ENCODE measurements at places on chromosomes 6 and 20.

DNA sequence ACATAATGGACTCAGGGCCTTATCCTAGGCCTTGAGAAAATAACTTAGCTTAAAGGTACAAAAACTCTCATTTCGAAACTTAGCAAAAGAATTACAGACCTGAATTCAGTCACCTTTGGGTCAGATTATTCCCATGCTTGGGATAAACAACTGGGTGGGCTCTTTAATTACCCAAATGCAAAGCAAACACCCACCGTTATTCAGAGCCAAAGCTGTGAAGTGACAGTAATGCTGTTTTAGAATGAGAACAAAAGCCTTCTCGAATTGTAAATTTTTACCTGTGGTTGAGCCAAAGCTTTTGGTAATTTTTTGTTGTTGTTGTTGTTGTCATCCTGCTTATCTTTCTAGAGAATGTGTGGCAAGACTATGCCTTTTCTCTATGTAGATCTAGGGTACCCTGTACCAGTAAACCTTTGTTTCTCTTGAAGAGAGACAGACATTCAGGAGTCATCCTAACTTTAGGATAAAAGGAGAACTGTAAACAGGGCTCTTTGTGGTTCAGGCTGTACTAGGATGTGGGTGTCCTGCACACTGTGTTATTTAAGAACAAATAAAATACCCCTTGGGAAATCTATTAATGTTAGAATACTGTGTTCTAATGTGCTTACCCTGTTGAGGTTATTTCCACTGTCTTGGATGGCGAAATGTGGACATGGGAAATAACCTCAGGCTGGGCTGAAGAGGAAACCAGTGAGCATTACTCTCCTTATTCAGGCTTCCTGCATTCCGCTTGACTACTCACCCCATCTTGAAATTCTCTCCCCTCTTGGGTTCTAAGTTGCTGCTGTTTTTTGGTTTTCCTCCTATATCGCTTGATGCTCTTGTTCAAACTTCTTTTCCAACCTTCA lies 480.7 kb downstream of the CD83 start:
- DNase-seq = no peak

DNA sequence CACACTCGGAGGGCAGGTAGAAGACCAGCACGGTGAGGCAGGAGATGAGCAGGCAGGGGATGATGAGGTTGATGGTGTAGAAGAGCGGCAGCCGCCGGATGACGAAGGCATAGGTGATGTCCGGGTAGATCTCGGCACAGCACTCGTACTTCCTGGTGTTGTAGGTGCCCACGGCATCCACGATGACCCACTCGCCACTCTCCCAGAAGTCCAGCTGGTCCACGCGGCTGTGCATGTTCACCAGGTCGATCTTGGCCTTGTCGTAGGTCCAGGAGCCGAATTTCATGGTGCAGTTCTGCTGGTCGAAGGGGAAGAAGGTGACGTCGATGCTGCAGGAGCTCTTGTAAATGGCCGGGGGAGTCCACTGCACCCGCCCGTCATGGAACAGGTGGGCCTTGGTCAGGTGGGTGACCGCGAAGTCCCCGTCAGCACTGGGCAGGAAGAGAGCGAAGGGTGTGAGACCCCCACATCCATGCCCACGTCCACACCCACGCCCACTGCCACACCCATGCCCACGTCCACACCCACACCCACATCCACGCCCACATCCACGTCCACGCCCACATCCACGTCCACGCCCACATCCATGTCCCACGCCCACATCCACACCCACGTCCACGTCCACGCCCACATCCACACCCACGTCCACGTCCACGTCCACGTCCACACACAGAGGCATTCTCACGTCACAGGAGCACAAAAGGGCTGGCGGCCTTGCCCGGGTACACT lies 10.4 kb downstream of the CHRNA4 start:
- no peak for DNase-seq

DNA sequence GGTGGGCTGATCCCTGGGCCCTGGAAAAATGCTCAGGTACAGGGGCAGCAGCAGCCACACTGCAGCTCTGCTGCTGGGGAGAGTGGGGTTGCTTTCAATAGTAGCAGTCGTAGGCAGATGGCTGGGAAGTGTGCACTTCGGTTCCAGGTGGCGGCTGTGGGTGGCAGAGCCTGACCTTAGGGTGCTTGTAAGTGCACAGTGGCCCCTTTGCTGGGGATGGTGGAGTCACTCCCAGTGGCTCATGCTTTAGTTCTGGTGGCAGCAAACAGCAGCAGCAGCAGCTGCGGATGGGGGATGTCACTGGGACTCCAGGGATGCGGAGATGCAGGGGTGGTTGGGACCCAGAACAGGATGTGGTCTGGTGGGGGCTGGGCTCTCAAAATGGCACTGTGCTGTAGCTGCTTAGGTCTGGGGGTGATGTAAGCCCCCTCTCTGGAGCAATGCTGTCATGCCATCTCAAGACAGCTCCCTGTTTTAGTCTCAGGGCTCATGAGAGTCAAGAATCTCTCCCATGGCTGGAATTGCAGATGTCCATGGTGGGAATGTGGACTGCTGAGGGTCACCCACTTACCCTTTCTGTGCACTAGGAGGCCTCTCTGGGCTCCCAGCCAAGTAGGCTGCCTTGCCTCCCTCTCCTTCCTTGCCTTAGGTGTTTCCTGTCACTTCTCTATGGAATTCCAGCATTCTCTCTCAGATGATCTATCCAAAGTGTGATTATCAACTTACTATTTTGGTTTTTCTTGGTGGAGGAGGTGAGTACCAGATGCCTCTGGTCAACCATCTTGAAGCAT lies 146.7 kb upstream of the SLC22A23 start:
- DNase-seq = no peak

GRCh38 chr6:116165596-116165995 lies 39.7 kb upstream of the COL10A1 start:
- DNase-seq = no peak

DNA sequence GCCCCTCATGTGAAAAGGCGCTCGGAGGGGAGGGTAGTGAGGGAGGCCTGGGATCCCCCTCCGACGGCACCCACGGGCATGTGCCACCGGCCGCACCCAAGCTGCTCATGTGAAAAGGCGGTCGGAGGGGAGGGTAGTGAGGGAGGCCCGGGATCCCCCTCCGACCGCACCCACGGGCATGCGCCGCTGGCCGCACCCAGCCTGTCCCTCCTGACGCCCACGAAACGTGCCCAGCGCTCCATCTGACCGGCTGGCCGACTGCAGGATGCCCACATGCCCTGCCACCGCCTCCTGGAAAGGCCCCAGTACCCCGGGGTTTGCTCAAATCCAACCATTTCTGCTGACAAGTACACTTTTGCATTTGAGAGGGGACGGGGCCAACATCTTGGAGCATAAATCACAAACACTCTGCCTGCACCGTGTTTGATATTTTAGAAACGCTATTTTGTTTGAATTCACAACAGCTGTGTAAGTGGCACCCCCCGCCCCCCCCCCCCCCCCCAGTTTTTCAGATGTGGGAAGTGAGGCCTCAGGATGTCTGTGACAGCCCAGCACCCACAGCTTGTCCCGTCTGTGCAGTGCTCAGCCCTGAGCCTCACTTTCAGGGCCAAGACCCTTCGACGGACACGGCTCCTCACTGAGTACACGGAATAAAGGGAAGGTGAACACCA lies 34.1 kb downstream of the SLC2A4RG start:
- DNase-seq = no peak

DNA sequence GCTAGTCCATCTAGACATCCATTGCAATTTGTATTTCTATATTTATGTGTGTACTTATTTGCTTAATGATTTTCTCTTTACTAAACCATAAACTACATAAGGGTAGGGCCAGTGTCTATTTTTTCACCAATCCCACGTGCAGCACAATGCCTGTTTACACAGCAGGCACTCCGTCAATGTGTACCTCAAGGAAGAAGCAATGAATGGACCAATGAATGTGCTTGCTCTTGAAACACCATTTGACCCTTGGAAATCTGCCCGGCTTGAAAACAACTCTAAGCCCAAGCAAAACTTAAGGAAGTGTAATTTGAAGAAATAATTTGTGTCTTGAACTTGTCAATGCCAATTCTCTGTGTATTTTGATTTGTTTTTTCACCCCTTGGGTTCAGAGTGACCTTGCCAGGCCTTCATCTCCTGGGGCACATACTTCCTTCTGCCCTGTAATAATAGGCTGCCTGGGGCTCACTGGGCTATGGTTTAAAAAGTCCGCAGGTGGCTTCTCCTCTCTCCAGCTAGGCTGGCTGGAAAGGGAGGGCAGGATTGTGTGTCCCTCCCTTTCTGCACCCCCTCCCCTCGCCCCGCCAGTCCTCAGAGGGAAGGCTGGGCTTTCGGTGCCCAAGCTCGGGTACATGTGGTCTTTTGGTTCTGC lies 140.8 kb upstream of the ARMC2 start:
- DNase-seq = no peak

GRCh38 chr6:110352563-110353262 lies 5.4 kb downstream of the METTL24 start:
- DNase-seq = no peak

- DNase-seq = no peak
These were observed 313.5 kb downstream of the RFPL4B start for GRCh38 chr6:112660626-112661025.

DNA sequence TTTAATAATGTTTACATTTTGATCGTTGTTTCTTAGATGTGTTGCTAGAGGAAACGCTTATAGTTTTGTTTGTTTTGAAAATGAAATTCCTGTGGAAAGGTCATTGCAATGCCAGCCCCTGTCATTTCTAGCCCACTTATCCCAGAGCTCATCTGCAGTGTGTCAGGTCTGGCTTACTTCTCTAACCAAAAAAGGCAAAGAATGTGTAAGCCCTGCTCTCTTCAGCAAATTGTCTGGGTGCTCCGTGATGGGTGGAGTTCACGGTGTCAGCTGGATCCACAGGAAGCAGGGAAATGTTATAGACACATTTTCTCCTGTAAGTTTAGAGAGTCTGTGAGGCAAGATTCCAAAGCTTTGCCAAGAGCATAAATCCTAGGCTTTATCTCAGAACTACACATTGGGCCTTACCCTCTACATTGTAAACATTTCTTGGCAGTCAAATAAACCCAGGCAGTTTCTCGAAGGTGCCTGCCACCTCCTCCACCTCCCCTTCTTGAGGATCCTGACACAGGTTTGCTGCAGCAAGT lies 50.9 kb downstream of the RPRD1B start:
- no peak for DNase-seq

GRCh38 chr6:77816766-77817270 lies 164.0 kb downstream of the MEI4 start:
- no peak for DNase-seq

- DNase-seq = no peak
These were observed 48.1 kb upstream of the MC3R start for GRCh38 chr20:56200456-56200855.

DNA sequence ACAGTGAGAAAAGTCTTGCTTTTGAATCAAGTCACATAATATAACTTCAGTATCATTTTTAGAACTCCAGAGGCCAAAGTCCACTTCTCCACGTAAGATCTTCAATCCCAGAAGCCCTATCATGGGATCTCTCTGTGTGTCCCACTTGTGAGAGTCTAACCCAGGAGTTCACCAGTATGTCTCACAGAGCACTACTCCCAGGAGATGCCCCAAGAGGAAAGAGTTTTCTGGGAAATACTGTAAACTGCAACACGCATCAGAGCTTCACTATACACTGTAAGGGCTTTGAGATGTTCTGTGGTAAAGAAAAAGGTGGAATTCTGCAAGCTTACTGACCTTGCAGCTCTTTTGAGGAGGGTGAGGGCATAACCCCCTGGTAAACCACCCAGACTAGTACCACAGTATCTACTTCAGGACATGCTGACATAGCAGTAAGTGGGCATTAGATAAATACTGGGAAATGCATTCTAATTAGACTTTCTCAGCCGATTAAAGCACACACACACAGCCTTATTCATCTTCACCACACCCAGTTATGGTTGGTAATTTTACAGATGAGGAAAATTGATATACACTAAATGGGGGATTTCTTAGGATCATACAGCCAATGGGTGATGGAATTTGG lies 12.3 kb downstream of the DCBLD1 start:
- no peak for DNase-seq

DNA sequence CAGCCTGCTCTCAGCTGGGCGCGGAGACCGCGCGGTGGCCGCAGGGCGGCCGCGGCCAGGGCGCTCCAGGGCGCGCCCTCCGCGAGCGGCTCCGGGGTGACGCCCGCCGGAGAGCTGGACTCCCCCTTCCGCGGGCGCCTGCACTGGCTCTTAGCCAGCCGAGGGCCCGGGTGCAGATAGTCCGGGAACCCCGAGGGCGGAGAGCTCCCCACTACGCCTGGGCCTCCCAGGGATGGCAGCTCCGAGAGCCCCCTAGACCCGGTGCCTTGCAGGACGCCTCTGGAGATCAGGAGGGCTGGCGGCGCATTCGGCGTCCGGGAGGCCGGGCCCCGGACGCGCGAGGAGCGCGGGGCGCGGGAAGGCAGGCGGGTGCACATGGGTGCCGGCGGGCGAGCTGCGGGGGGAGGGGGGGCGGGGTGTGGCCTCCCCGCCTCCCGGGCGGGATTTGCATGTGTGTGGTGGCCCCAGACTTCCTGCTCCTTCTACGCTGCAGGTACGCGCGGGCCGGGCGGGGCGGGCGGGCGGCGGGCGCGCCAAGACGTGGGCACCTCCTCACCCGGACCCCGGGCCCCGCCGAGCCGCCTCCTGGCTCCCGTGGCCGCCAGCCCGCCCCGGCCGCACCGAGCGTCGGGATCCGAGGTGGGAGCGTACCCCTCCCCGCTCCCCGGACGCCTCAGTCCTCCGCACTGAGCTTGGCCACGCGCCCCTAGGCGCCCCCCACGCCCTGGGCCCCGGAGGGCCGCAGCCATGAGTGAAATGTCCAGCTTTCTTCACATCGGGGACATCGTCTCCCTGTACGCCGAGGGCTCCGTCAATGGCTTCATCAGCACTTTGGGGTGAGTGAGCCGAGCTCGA lies at the start of gene ITPR3:
Gene ITPR3, plus strand, starts transcription at position 467 of the 855 bp plus-strand sequence. Its CDS starts 281 bp downstream, at position 748.
- DNase-seq = no peak

- DNase-seq = no peak
These were observed 240.0 kb downstream of the FOXC1 start for GRCh38 chr6:1849691-1850090.

DNA sequence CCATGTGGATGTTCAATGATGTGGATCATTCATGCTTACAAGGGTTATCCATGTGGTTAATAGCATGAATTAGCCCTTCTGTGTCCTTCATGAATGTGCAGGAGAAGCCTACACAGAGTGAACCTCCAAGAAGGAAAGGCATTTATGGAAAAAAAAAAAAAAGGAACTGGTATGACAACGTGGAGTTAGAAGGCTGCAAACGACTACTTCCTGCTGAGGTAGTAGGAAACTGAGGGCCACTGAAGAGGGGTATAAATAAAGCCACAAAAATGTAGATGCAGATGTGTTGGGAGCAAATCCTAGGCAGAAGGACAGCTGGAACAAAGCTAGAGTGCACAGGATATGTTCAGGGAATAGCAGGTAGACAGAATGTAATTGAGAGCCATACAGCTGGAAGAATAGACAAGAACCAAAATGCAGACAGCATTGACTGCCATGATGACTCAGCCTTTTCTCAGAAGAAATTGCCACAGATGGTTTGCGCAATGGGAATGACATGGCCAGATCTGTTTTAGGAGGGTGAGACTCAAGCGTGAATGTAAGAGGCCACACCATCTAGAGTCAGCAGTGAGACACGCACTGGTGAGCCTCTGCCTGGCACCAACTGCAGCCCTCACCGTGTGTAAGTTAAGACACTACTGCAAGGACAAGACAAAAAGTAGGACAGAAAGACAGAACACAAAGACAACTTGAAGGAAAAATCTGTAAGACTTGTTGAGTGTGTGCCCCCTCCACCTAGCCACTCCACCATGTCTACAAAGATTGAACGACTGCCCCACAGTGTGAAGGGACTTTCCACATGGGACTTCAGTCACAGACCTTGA lies 79.8 kb downstream of the KIF13A start:
- peak; percentile 78 for DNase-seq

- no peak for DNase-seq
These were observed 8.5 kb upstream of the OCSTAMP start for GRCh38 chr20:46559001-46559400.

- no peak for DNase-seq
These were observed 123.8 kb upstream of the MTHFD1L start for GRCh38 chr6:150741633-150742200.

- DNase-seq = no peak
These were observed 53.9 kb downstream of the ADNP start for GRCh38 chr20:50877232-50877743.
